NB4 (cell line): ENCODE measurements at places on chromosomes 6 and 20.

DNA sequence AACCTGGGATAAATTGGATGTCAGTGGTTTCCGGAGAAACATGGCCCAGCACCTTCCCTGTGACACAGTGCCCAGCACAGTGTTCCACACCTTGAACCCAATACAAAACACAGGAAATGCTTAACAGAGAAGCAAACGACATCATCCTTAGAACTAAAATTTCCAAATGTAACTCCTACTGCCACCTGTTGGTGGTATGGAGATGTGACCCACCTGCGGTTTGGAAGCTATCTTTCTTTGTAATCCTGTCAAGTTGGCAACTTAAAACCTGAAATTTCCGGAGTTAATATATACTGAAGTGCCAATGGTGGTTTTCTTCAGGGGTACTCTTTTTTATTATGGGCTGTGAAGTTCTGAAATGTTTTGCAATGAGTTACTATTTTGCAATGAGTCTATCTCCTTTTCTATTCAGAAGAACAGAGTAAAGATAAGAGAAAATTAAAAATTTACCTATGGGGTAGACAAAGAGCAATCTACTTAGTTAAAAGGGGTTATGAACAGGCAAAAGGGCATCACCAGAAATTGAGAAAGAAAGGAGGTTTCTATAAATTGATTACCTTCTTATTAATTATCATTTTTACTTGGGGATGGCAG lies 658.8 kb downstream of the PTPRT start:
- DNase-seq: peak; percentile 50

- no peak for DNase-seq
These were observed 611.0 kb upstream of the MARCKS start for GRCh38 chr6:113246186-113246585.

DNA sequence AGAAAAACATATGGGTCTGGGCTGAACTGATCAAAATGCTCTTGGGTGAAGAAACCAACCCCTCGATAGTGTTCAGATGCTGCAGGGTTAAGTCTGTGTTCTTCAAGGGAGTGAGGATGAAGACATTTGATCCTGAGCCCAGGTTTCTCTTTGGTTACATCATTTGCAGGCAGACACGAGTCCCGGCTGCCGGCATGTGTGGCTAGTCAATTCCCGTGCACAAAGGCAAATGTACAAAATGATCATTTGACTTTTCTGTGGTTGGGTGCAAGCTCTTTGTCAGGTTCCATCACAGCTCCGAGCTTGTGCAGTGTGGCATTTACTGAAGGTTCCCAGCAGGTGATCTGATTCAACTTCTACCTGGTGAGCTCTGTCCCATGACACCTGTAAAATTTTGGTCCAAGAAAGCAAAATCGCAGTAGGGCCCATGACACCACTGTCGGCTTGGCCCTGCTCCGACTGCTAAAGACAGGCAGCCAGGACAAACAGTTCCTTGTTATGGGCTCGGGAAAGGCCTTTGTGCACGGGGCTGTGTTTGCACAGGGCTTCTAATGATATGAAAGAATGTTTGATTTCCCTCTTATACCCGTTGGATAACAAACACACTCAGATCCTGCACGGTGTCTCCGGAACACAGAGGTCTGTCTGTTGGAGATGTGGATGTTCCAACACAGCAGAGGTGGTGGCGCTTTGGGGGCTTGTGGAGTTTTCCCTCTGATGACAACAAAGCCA lies 46.9 kb downstream of the GJA10 start:
- no peak for DNase-seq

DNA sequence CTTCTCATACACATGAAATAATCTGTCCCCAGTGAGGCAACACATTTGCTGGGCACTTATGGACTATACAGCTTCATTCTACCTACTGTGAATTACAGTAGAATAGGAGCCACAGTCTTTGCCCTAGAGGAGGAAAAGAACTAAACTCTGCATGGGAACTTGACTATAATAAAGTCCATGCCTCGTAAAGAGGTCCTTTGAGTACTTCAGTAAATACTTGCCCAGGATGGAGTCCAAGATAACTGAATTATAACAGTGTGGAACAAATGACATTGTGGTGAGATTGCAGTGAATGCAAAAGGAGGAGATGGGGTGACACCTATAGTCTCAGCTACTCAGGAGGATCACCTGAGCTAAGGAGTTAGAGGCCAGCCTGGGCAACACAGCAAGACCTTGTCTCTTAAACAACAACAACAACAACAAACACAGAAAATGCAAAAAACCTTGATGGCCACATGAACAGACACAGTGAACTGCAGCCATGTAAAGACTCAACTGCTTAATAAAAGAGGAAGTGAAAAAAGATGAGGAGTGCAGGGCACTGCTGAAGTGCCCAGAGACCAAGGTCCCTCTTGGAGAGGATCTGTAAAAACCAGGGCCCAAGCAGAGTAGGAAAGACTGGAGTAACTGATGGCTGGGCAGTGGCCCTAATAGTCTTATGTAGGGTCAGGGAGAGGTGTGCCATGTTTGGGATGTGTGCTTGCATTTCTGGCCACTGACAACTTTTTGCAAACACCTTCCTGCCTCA lies 3.7 kb downstream of the MRPS18A start:
- peak; percentile 58 for DNase-seq

DNA sequence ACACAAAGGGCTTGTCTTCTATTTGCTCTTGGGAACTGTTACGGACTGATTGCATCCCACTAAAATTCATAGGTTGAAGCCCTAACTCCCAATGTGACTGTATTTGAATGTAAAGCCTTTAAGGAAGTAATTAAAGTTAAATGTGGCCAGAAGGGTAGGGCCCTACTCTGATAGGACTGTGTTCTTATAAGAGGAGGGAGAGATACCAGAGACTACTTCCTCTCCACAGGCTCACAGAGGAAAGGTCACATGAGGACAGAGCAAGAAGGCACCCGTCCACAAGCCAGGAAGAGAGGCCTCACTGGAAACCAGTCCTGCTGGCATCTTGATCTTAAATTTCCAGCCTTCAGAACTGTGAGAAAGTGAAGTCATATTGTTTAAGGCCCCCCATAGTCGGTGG lies 211.9 kb downstream of the CDH26 start:
- DNase-seq: peak; percentile 71

GRCh38 chr20:49384437-49385434 lies 97.7 kb downstream of the KCNB1 start:
- DNase-seq: peak; percentile 75

GRCh38 chr6:6711832-6712448 lies 123.4 kb downstream of the LY86 start:
- peak; percentile 98 for DNase-seq

DNA sequence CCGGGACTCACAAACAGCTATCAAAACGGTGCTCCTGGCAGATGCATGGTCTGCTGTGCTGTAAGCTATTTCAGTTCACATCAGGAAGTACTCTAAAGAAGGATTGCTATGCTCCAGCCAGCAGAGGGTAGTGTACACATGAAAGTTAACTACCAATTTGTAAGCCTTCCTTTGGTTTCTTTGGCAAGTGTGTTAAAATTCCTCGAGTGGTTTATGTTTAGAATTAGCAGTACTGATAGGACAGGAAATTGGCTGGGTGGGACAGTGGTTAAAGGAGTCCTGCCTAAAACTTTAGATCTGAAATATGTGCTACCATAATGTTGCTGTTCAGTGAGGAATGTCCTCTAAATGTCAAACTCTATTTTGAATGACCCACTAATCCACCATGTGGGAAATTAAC lies 47.4 kb downstream of the TRMT11 start:
- peak; percentile 72 for DNase-seq

GRCh38 chr6:28105245-28105639 lies 19.2 kb upstream of the ZSCAN16 start:
- peak; percentile 72 for DNase-seq

DNA sequence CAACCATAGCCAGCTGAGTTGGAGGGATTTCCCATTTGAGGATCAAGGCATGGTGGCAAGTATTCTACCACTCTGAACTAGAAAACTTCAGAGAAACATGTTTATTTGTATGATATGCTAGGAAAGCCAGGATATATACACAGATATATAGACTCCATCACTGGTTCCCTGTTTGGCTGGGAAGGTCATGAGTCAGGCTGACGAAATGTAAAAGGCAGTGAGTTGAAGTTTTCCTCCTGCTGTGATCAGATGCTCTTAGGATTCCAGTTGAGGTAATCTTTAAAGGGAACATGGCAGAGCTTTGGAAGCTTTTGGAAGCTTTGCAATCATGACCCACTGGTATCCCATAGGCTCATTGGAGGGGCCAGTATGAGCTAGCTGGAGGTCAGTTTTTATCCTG lies 1369.1 kb downstream of the EPHA7 start:
- DNase-seq: no peak

DNA sequence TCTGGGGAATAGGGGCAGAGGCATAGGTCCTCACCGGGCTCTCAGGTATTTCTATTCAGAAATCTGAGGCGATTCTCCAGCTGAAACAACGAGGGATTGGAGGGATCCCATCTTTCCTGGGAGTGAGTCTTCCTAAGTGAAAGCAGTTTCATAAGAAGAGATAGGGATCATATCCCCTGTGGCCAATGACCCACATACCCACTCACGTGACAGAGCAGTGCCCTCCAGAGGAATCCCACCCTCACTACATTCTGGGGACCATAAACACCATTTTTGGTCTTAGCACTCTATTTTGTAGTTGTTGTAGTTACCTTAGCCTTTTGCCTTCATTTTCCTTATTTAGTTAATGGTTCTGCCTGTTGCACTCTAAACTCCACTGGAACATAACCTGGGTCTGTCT lies 121.1 kb downstream of the GPR63 start:
- DNase-seq: peak; percentile 25

DNA sequence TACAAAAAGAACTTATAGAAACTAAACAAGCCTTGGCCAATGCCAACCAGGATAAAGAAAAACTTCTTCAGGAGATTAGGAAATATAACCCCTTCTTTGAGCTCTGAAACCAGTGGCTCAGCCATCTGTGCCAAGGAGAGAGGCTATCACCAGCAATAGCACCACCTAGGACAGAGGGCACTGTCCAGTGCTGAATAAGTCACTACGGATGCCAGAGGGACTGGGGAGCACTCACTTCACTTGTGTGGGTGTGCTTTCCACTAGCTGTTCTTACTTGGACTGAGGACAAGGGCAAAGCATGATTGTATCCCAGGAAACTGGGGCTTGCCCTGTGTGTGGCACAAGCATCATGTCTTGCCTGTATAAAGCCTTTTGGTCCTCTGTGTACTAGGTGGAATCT lies 15.5 kb downstream of the TAF11 start:
- no peak for DNase-seq

- DNase-seq: no peak
These were observed 3.8 kb downstream of the SLC44A4 start for GRCh38 chr6:31874836-31875572.

DNA sequence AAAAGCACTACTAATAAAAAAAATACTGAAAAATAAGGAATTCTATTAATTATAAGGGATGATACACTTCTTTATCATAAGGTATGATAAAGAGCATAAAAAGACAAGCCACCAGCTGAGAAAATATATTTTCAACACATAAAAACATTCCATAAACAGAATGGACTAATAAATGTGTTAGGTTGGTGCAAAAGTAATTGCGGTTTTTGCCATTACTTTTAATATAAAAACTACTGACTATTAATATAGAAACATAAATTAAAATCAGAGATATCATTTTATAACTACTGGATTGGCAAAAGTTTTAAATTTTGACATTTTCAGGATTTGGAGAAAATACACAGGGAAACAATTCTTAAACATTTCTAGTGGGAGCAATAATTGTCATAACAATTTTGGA lies 37.1 kb upstream of the FKBP1C start:
- no peak for DNase-seq

DNA sequence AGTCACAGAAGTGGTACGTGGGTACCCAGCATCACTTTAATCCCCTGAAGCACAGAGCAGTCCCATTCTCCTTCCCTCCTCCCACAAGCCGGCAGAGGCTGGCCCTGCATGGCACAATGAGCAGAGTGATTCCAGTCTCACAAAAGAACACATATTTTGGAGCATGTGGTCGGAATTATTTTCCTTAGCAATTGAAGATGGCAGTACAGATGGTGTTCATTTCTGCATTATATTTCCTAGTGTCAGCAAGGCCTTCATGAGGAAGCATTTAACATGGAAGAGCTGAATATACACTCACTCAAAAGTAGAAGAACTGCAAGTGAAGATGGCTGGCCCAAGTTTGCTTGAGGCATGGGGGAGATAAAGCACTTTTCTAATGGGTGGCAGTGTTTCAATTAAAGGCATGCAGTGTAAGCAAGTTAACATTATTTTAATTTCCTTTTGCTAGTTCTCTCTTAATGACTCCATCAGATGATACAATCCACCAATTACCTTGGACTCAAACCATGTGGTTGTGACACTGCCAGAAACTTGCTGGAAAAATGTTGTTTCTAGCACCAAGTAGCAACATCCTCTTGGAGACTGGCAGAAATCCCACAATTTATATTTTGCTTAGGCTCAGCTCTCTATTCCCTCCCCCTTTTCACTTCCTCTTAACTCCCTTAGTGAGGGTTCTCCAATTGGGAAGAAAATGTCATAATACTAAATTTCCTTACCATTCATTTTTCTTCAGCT lies 74.4 kb downstream of the ARHGAP18 start:
- no peak for DNase-seq

GRCh38 chr6:140915103-140915502 lies 1217.6 kb upstream of the GJE1 start:
- DNase-seq: no peak

- no peak for DNase-seq
These were observed 65.2 kb downstream of the CDKAL1 start for GRCh38 chr6:20599302-20600051.

GRCh38 chr6:29653452-29654038 lies 3.3 kb upstream of the MOG start:
- peak; percentile 76 for DNase-seq

GRCh38 chr20:41047279-41047974 lies 18.8 kb downstream of the TOP1 start:
- DNase-seq: no peak

DNA sequence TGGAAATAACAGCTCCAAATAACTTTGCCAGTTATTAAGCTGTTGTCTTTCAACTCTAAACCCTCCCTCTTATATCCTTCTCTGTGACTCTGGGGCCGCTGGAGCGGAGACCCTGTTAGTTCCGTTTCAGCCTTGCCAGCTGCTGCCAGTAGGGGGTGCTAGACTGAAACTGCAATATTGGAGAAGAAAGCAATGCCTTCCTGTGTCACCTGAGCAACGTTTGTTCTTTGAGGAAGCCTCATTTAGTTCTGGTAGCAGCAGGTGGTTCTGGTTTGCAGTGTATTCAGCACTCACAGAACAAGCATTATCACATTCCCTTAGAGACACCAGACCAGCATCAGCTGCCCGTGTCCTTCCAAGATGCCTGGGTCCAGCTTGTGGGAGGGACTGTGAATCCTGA lies 22.9 kb upstream of the JAG1 start:
- peak; percentile 36 for DNase-seq

- DNase-seq: no peak
These were observed 196.0 kb downstream of the MAFB start for GRCh38 chr20:40493071-40493470.

- no peak for DNase-seq
These were observed 36.1 kb downstream of the C6orf132 start for GRCh38 chr6:42106112-42107023.

GRCh38 chr6:128024046-128024445 lies 123.2 kb upstream of the THEMIS start:
- DNase-seq: no peak
